ENCODE measurements at places on chromosomes 5 and 9.
A peak's percentile ranks its signal among the peaks of the same experiment; 100 is the strongest.

GRCh38 chr5:83632874-83633273, 87.8 kb downstream of the HAPLN1 start:
- DNase-seq: peak; percentile 62

GRCh38 chr5:153938191-153938842, 100.4 kb downstream of the FAM114A2 start:
- no peak for DNase-seq

GRCh38 chr5:172722327-172722815, 48.6 kb downstream of the DUSP1 start:
- no peak for DNase-seq

- no peak for DNase-seq
Measured at GRCh38 chr5:87339986-87340385, 72.3 kb downstream of the RASA1 start.

- no peak for DNase-seq
Measured at GRCh38 chr9:120697448-120697847, 16.8 kb downstream of the MEGF9 start.

DNA sequence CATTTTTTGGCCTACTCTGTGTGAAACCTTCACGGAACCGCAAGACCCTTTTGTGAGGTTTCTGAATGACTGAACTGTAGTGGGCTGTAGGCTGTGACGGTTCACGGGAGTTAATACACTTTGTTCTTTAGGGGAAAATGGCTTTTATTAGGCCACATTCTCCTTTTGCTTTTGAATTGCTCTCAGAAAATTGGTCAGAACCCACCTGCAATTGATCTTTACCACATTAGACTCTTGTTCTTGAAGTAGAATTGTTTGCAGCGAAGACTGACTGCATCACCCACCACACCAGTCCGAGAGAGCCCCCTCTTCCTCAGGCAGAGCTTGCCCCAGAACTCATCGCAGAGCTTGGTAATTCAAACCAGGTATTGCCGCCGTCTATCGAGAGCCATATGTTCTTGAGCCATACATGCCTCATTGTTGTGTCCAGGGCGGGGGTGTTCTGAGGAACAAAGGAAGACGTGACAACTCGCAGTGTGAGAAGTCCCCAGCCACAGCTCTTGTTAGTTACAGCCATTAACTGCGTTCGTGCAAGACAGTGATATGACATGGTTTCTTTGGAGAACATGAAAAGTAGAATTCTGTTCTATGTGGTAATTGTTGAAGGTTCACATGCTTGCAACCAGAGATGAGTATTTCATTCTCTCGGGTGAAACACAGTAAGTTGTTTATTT, 166.4 kb upstream of the OTULINL start:
- DNase-seq: no peak

GRCh38 chr5:133697536-133698258, 85.4 kb upstream of the FSTL4 start:
- DNase-seq: no peak

DNA sequence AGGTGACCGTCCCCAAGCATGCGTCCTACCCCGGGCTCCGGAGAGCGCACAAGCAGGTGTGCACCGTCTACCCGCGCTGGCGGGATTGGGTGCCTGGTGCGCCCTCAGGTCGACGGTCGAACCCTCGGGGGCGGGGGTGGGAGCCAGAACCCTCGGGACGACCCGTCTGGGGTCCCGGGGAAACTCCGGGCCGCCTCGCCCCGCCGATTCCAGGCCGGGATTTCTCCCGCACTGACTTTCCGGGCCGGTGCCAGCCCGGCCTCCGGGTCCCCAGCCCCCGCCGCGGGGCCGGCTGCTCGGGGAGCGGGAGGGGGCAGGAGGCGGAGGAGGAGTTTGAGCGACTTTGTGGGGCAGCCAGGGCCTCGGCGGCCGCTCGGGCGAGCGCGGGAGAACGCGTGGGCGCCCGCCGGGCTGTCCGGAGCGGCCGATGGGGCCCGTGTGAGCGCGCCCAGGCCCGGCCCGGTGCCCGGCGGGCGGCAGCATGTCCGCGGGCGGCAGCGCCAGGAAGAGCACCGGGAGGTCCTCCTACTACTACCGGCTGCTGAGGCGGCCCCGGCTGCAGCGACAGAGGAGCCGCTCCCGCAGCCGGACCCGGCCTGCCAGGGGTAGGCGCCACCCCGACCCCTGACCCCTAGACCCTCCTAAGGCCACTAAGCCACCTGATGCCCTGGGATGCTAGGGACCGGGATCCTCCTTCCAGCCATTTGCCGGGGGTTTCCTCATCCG, at the start of gene DAB2IP:
TSS of gene DAB2IP (plus strand) at position 340 of the 726 bp plus-strand sequence. CDS start at position 482, 142 bp downstream.
- DNase-seq: no peak

GRCh38 chr5:6202968-6203365, 175.4 kb downstream of the MED10 start:
- DNase-seq: no peak

GRCh38 chr9:133474215-133474614, 4.7 kb downstream of the SLC2A6 start:
- DNase-seq: no peak

GRCh38 chr9:101354765-101355708, 29.8 kb downstream of the BAAT start:
- no peak for DNase-seq

- DNase-seq: no peak
Measured at GRCh38 chr5:55724281-55724680, 12.2 kb upstream of the SLC38A9 start.

DNA sequence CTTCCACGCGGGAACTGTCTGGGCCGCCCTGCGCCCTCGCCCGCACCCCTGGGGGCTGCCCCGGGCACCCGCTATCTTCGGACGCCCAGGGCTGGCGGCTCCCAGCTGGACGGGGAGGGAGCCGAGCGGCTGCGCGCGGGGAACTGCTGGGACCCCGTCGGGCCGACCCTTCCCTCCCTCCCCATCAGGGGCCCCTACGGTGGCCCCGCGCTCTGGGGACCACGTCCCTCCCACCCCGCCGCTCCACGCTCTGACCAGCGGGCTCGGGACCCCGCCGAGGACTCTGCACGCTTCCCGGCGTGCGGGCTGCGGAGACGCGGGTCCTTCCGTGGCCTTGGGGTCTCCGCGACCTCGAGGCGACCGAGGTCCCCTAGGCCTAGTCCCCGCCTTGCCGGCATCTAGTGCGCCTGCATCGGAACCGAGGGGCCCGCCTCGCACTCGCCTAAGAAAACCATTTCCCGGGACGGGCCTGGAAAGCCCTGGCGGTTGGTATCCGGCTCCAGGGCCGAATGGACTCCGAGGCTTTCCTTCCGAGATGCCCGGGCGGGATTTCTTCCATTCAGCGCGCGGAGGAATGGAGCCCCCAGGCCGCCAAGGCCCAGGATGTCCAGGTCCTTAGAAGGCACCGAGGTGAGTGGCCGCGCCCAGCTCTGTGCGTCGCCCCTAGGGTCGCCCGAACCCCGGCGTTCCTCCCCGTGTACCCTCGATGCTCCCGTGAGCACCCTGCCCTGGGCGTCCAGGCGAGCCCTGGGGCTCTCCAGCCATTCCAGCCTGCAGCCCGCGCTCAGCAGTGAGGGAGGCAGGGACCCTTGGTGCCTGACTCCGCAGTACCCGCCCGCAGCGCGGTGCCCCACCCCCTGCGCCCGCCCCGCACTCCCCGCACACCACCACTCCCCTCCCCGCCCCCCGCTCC, 705 bp upstream of the SLC6A3 start:
- no peak for DNase-seq

DNA sequence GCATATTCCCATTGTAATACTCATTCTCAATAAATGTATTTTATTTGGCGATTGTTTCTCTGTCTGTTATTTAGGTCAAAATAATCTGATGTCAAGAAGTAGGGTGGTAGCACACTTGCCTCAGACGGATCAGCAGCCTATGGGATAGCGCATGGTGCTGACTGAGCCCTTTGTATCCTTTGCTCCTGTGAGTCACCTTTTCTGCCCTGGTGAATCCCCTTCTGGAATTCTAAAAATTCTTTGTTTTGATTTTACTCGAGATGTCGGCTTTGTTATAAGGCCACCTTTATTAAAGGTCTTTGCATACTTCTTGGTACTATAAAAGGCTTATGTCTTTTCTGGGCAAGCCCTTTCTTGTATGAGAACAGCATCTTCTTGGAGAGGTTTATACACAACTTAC, 1187.8 kb downstream of the CDH9 start:
- no peak for DNase-seq

DNA sequence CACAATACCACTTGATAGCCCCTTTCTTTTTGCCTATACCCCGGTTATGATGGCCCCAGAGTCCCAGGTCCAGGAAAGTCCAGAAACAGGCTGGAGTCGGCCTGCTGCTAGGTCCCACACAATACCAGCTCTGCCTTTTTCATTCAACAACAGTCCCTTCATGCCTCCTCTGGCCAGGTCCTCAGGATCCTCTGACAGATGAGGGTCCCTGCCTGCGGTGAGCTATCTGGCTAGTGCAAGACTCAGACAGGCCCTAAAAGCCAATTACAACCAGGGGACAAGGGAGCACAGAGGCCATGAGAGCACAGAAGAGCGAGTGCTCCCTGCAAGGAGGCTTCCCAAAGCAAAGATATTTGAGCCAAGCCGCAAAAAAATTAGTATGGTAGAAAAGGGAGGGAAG, 84.8 kb upstream of the ZBTB43 start:
- DNase-seq: no peak

DNA sequence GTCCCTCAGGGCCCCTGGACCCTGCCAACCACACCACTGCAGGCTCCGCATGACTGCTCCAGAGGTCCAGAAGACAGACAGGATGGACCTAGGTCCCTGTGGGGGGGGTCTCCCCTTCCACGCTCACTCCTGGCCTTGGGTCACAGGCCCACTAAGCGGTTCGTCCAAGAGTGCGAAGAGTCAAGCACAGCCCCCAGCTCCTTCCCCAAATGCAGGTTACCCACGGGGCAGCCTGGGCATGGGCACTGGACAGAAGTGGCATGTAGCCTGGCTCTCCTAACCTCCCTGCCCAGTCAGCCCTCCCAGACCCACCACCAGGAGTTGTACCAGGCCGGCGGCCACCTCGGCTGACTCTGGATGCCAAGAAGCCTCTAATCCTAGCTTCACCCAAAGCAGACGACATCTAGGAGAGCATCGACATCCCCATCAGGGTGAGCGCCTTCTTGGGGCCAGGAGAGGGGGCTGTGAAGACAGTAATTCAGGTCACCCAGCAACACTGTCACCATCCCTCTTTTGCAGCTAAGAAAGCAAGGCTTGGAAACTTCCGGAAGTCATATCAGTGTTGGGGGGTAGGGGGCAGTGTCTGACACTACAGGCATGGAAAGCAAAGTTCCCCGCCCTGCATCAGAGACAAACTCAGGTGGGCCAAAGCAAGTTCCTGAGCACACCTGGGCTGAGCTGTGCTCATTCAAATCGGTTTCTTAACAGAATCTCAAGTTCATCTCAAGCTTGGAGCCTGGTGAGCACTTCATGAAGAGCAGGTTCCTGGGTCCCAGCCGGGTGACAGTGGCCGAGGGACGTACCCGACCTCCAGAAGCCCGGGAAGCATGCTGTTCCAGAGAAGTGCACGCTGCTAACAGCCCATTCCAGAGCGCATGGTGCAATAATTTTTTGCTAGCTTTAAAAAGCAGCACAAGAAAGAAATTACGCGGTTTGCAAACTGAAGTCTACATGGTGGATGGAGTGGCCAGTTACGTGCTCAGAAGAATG, 68.7 kb downstream of the SEMA4D start:
- no peak for DNase-seq

GRCh38 chr9:109014608-109015280, 1.4 kb upstream of the CTNNAL1 start:
- DNase-seq: no peak

DNA sequence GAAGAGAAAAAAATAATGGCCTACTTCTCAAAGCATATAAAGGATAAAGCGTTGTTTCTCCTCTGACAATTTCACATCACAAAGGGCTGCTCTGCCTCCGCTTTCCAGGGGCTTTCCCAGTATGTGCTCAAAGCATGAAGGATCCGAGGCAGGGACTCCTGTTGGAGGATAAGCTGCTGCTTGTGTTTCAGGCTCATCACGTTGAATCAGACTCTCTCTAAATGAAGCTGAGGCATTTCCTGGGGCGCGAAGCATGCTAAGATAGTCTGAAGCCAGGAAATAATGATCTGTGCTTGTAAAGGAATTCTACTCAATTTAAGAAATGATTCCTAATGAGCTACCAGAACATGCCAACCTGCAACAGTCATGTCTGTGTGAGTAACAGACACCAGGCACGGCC, 97.5 kb downstream of the MARCHF11 start:
- DNase-seq: no peak

DNA sequence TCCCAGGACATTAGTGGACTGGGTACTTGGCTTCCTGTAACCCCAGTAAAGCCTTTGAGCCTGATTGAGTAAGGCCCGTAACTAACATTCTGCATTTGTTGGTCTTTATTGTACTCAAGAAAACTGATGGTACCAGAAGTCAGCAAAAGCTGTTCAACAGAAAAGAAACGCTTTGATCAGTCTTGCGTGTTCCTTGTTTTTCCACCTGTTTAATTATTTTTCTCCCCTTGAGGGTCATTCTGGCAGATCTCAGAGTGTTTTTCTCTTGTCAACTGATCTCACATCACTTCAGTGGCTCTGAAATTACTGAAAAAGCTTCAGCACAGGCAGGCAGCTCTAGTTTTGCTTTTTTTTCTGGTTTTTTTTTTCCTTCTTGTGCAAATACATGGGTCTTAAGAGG, 6.1 kb upstream of the TMEM268 start:
- DNase-seq: no peak

GRCh38 chr9:94631599-94631998, 7.7 kb downstream of the FBP1 start:
- no peak for DNase-seq

DNA sequence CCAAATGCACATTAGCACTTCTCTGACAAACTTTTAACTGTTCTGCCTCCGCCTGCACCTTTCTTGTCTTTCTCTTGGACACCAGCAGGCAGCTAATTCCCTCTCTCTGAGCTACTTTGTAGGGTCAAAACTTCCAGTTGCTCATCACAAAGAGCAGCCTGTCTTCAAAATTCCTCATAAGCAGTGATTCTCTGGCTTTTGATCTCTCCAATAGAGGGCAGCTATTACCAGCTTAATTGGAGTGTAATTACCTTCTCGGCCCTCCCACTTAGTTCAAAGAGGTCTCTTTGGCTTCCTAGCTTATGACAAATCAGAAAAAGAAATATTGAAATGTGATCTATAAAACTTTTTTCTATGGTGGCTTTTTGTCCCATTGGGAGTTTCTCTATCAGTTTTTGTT, 43.6 kb upstream of the RAD23B start:
- no peak for DNase-seq

DNA sequence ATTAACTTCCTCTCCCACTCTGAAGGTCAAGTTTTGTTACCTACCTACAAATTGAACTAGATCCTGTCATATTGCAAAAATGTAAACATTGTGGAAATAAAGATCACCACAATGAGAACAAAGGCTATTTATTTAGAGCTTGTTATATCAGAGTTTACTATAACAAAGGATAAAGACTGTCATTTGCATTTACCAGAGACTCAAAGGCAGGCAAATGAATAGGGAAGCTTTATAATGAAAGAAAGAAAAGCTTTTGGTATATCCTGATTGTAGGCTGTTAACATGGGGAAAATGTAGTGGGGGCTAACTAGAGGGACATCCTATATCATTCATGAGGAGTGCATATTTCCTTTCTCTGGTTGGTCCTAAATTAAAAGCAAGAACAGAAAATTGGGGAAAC, 403.5 kb upstream of the TYRP1 start:
- DNase-seq: no peak

Data from skeletal muscle cell (primary cell).